ENCODE measurements at places on chromosomes 3 and 15.

DNA sequence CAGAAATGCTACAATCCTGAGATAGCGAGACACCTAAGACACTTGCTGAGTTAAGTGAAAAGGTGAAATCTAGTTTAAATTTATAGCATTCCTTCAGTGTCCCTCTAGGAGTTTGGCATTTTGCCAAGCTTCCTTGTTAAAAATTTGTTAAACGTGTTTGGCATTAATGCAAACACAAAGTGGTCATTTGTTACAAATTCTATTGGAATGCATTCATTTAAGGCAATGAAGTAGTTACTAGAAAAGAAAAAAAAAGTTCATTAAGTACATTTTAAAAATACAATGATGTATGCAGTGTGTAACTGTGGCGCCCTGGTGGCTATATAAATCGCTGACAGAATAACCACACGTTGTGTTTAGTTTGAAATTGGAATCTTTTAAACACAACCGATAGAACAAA, 31.3 kb upstream of the WNT5A start:
- DNase-seq, result no peak

DNA sequence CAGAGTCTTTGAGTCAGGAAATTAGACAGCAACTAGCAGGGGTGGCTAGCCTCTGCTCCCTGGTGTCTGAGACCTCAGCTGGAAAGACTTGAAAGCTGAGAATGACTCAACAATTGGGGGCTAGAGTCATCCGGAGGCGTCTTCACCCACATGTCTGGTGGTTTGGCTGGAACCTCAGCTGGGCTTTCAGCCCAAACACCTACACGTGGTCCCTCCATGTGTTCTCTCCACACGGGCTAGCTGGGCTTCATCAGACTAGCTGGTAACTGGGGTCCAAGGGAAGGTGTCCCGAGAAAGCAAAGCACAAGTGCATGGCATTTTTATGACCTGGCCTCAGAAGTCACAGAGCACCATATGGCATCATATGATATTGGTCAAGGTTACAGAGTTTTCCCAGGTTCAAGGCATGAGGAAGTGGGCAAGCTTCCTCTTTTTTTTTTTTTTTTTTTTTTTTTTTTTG, 19.9 kb upstream of the ABHD2 start:
- DNase-seq, result no peak

- DNase-seq, result no peak
Observed at GRCh38 chr3:155664925-155665695, 79.8 kb downstream of the PLCH1 start.

DNA sequence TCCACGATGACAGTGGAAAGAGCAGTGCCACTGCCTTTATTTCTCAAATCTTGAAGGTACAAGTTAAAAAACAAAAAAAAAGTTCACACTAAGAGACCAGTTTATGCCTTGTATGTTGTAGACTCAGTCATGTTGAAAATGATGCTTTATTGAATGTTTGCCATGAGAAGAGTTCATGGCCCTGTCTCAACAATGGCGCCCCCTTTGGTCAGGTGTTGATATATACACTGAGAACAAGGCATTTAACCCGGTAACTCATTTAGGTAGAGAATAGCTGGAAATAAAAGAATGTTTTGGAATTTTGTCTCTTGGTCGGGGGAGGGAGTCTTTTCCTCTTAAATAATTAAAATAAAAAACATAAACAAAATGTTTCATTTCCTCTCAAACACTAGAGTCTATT, 145.6 kb upstream of the SLC2A2 start:
- DNase-seq, result no peak

GRCh38 chr15:61890106-61890505, 170.1 kb downstream of the VPS13C start:
- no peak for DNase-seq

GRCh38 chr15:74010929-74011540, 16.5 kb downstream of the PML start:
- DNase-seq, result no peak

- DNase-seq, result no peak
Observed at GRCh38 chr3:81643721-81644120, 117.7 kb downstream of the GBE1 start.

DNA sequence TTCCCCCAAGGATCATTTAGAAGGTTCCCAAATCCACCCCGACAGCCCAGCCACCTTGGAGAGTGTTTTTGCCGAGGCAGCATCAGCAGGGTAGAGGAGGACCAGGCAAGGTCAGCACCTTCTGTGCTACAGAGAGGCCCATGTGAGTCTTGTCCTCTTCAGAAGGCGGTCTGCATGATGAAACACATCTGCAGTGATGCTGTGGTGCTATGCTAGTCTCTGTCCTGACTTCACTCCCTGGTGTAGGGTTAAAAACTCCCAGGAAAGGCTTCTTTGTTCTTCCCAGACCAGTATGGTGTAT, 87.9 kb downstream of the ITPR1 start:
- DNase-seq, result no peak

- DNase-seq, result no peak
Observed at GRCh38 chr15:60871152-60871551, 357.9 kb downstream of the RORA start.

GRCh38 chr3:193835414-193835813, 242.4 kb downstream of the OPA1 start:
- no peak for DNase-seq

GRCh38 chr3:129553171-129553570, 10.2 kb downstream of the H1-8 start:
- DNase-seq, result no peak

DNA sequence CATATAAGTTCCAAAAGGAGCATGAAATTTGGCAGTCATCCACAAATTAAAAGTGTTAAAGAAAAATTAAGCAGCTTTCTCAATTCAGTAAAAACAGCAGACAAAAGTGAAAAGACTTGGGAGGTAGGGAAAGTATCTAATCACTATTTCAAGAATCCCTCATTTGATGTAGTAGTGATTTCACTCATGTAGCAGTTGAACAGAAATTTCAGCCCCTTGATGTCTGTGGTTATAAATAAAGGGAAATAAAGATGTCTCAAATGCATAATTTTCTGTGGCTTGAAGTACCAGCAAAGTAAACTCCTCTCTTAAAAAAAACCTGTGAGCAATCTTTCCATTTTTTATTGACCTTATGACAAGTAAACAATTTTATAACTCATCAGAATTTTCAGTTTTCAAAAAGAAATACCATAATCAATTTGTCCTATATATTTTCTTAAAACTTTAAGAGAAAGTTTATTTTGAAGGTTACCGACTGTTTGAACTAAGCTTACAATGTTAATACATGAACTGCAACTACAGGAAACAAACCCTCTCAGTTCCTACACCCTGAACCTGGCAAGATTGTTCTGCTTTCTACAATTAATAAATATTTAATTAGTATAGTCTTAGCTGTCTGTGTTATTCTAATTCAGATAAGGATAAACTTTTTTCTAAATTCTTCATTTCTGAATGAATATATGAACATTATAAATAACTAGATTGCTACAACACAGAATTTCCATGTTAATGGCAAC, 94.2 kb downstream of the CBLB start:
- no peak for DNase-seq

DNA sequence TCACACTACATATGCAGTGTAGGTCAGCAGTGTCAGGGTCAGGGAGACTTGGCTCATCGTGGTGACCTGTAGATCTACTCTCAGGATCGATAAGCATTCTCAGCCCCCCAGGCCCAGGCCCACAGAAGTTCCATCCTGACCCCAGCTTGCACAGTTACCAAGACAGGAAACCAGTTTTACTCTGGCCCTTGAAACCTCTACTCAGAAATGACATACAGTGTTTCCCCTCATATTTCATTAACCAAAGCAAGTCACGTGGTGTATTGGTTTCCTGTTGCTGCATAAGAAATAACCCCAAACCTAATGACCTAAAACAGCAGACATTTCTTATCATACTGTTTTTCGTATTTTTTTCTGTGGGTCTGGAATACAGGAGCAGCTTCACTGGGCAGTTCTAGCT, 242.2 kb downstream of the SLCO3A1 start:
- no peak for DNase-seq

DNA sequence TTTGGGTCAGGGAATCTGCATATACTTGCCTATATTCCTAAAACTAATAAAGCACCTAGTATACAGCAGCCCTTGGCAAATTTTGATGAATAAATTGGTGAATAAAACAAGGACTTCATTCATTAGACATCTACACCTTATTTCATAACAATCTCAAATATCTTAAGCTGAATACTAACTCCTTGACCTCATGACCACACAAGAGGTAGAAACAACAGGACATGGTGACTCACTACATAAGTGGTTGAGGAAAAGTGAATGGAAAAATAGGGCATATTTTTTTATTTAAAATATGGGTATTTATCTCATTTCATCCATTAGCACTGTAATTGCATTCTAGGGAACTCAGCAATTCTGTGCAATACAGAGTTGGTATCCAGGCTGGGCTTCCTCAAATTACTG, 7.8 kb upstream of the STAC start:
- DNase-seq, result no peak

GRCh38 chr3:187998611-187999010, 155.3 kb upstream of the LPP start:
- no peak for DNase-seq

All from activated naive CD4-positive, alpha-beta T cell (primary cell).